ENCODE measurements at places on chromosomes 1 and 21.

DNA sequence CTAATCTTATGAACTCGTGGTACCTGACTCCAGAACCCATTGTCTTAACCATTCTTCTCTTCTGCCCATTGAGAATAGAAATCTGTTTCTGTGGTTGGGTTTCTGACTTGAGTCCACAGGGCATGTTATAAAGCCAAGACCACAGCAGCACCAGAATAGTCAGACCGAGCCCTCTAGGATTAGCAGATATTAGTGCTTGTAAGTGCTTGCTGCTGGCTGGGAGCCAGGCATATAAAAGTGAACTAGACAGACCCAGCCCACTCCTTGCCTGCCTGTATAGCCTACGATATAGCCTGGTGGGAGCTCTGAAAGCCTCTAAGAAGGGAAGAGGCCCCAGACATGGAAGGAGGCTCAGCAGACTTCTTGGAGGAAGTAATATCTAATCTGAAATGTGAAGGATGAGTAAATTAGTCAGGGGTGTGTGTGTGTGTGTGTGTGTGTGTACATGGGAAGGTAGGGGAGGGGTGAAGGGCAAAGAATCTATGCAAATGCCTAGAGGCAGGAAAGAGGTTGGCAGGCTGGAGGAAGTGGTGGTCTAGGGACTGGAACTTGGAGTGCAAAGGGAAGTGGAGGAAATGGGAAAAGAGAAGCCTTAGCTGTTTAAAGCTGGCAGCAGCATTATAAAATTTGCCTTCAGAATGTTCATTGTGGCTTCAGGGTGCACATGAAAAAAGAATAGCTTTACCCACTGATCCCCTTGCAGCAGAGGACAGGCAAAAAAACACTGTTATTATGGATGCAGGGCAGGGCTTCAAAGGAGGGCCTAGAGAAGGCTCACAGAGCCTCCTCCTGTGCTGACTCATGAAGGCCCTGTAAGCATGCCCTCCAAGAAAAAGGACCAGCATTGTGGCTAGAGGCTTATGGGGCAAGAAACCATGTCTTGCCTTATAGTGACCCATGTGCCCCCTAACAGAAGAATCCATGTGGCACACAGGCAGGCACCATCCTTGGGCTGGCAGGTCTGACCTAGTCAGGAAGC is 169.2 kb downstream of the LMX1A start:
- H3K27me3 ChIP-seq = no peaks in the 10 kb centered on the region
- no peaks in the 10 kb centered on the region for H3K36me3 ChIP-seq

DNA sequence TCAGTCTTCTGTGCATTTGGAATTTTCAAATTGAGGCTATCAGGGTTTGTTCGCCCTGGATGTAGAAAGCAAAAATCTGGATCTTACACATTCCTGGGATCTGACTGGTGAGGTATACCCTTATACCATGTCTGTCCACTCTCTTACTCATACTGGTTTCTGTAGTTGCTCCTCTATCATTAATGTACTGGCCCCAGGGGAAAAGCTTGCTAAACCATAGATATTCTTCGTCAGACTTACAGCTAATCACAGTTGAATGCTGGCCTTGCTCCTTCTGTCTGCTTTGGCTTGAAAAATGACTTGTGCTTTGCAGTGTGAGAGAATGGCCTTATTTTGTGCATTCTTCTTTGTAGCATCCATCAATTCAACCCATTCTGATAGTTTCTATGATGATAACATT is 30.5 kb downstream of the TBCE start:
- H3K27ac ChIP-seq = no peak overlapping the region
- no peak for DNase-seq
- no peak overlapping the region for H3K4me3 ChIP-seq
- no peaks in the 10 kb centered on the region for H3K4me1 ChIP-seq
- peaks cover 5% of the 10 kb centered on the region for H3K36me3 ChIP-seq

GRCh38 chr1:233738850-233739249 is 124.9 kb downstream of the KCNK1 start:
- H3K27ac ChIP-seq = no peak overlapping the region
- H3K27me3 ChIP-seq = no peaks in the 10 kb centered on the region
- no peak overlapping the region for H3K4me3 ChIP-seq

- H3K27me3 ChIP-seq = no peaks in the 10 kb centered on the region
- no peaks in the 10 kb centered on the region for H3K4me1 ChIP-seq
- no peak overlapping the region for H3K4me3 ChIP-seq
Measured at GRCh38 chr1:3641816-3642215, 8.1 kb downstream of the WRAP73 start.

GRCh38 chr1:191350938-191351337 is 807.3 kb upstream of the RGS18 start:
- no peaks in the 10 kb centered on the region for H3K27me3 ChIP-seq
- no peaks in the 10 kb centered on the region for H3K36me3 ChIP-seq
- no peak overlapping the region for H3K4me3 ChIP-seq
- DNase-seq = no peak
- no peaks in the 10 kb centered on the region for H3K4me1 ChIP-seq

DNA sequence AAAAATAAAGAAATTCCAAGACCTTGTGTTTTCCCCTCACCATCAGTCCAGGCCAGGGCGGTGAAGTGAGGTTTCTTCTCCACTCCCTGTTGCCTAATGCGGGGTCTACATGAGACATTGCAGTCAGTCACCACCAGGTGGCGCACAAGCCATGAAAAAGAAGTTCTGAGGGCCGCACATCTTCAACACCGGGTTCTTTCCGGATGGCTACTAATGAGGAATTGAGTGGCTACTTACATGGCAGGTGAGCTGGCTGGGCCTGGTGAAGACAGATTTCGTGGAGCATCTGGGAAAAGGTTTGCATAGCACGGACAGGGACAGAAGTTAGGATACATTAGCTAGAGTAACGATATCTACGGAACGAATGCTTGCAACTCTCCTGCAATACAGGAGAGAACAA is 15.8 kb upstream of the S100A11 start:
- H3K27me3 ChIP-seq = no peaks in the 10 kb centered on the region
- H3K36me3 ChIP-seq = no peaks in the 10 kb centered on the region
- peak; percentile 90 for DNase-seq
- no peak overlapping the region for H3K27ac ChIP-seq

DNA sequence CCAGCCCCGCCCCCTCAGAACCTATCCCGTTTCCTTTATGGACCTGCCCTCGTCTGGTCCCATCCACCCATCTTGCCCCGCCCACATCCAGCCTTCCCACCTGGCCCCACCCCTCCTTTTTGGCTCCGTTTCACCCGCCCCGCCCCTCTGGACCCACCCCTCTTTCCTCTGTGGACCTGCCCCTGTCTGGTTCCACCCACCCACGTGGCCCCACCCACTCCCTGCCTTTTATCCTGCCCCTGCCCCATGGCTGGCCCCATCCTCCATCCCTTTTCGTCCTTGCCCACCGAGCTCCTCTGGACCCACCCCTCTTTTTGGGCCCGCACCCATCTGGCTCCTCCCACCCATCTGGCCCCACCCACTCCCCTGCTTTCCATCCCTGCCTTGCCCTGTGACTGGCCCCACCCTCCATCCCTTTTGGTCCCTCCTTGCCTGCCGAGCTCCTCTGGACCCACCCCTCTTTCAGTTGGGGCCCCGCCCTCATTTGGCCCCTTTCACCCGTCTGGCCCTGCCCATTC is 177.3 kb downstream of the CAMTA1 start:
- H3K36me3 ChIP-seq = no peaks in the 10 kb centered on the region
- H3K27ac ChIP-seq = no peak overlapping the region
- H3K4me3 ChIP-seq = no peak overlapping the region
- peaks cover 24% of the 10 kb centered on the region for H3K4me1 ChIP-seq
- H3K27me3 ChIP-seq = peaks cover 70% of the 10 kb centered on the region
- DNase-seq = no peak

GRCh38 chr1:81834921-81835698 is 34.4 kb downstream of the ADGRL2 start:
- no peaks in the 10 kb centered on the region for H3K27me3 ChIP-seq
- no peaks in the 10 kb centered on the region for H3K36me3 ChIP-seq
- no peak overlapping the region for H3K4me3 ChIP-seq
- H3K27ac ChIP-seq = no peak overlapping the region

DNA sequence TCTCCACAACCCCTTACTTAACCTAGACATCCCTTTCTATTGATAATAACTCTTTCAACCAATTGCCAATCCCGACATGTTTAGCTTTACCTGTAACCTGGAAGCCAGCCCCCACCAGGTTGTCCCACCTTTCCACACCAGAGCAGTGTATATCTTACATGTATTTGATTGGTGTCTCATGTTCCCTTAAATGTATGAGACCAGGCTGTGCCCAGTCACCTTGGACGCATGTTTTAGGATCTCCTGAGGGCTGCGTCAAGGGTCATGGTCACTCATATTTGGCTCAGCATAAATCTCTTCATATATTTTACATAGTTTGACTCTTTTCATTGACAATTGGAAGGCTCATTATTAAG is 5.3 kb upstream of the SLC19A1 start:
- no peaks in the 10 kb centered on the region for H3K36me3 ChIP-seq
- no peaks in the 10 kb centered on the region for H3K27me3 ChIP-seq
- no peak overlapping the region for H3K27ac ChIP-seq

GRCh38 chr1:2642131-2642559 is 9.3 kb upstream of the MMEL1 start:
- no peaks in the 10 kb centered on the region for H3K4me1 ChIP-seq
- peak overlapping the region; percentile 75 for H3K27ac ChIP-seq
- H3K36me3 ChIP-seq = no peaks in the 10 kb centered on the region

DNA sequence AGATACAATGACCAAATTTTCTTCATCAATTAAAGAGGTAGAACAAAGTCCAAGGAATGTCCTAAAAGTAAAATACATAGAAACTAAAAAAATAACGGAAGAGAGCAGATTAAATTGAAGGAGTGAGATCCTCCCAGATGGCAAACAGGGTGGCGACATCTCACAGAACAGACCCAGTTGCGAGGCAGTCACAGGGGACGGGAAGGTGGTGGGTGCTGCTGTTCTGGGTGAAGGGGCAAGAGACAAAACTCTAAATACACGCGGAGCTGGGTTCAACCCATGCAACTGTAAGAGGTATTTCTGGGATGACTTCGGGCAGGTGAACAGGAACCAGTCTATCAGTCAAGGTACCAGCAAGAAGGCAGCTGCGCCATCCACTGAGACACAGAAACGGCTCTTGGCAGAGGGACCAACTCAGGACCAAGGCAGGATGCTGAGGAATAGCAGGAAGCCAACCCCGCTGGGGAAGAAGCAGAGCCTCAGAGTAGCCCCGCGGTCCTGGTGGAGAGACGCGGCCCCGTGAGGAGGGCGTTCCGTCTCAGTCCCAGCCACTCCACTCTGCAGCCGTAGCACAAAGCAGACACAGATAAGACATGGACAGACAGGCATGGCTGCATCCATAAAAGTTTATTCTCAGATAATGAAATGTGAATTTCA is 32.2 kb downstream of the WDR4 start:
- no peak overlapping the region for H3K4me3 ChIP-seq
- H3K36me3 ChIP-seq = peaks cover 61% of the 10 kb centered on the region
- H3K27me3 ChIP-seq = no peaks in the 10 kb centered on the region

DNA sequence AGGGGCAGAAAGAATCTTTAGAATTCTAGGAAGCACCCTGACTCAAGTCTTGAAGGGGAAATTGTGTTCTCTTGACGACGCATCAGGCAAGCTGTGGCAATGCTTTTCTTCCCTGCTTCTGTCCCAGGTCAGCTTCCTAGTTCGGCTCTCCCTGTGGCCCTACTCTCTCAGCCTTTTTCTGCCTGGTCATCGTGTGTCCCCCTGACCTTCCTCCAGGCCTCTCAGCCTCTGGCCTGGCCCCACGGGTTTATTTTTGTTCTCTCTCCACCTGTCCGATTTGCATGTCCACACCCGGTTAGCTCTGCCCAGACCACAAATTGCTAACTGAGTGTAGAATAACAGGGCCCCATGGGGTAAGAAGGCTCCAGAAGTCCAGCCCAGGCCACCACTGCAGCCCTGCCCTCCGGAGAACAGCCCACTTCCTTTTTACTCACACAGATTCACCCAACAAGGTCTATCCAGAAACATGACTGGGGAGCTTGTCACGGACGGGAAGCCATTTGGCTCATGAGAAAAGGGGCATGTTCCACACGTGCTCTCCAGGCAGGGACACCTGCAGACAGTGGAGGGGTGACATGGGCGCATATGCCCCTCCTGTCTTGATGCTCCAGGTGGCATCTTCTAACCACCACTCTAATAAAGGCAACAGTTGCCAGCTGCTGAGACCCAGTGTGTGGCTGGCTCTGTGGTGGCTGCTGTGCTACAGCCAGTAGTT is 9.8 kb downstream of the KCNN3 start:
- no peaks in the 10 kb centered on the region for H3K36me3 ChIP-seq
- no peak overlapping the region for H3K27ac ChIP-seq
- H3K27me3 ChIP-seq = no peaks in the 10 kb centered on the region
- DNase-seq = no peak
- no peaks in the 10 kb centered on the region for H3K4me1 ChIP-seq
- H3K4me3 ChIP-seq = no peak overlapping the region

DNA sequence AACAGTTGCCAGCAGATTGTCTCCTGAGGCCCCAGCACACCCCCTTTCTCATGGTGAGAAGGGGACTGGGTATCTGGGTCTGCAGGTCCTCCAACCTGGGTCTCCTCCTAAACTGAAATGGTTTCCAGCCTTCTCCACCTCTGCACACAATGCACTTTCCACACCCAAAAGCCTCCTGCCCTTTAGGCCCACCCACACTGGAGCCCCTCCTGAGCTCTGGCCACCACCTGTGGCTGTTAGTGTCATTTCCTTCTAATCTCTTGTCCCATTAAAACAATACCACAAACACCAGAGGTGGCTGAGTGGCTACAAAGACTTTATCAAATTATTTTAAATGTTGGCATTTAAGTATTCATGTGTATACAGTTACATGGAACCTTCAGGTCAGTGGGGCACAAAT is 11.5 kb downstream of the GPR3 start:
- no peak for DNase-seq
- peaks cover 24% of the 10 kb centered on the region for H3K36me3 ChIP-seq
- H3K27me3 ChIP-seq = no peaks in the 10 kb centered on the region
- H3K4me3 ChIP-seq = no peak overlapping the region
- peak overlapping the region; percentile 76 for H3K27ac ChIP-seq

GRCh38 chr1:216723274-216723780 is at the start of gene ESRRG:
ESRRG (minus strand) TSS chr1:216723429; CDS start chr1:216723299, 130 bp downstream.
- H3K4me1 ChIP-seq = peaks cover 16% of the 10 kb centered on the region
- no peaks in the 10 kb centered on the region for H3K36me3 ChIP-seq
- H3K27me3 ChIP-seq = peaks cover 23% of the 10 kb centered on the region
- H3K27ac ChIP-seq = no peak within 1 kb of the TSS
- no peak for DNase-seq

DNA sequence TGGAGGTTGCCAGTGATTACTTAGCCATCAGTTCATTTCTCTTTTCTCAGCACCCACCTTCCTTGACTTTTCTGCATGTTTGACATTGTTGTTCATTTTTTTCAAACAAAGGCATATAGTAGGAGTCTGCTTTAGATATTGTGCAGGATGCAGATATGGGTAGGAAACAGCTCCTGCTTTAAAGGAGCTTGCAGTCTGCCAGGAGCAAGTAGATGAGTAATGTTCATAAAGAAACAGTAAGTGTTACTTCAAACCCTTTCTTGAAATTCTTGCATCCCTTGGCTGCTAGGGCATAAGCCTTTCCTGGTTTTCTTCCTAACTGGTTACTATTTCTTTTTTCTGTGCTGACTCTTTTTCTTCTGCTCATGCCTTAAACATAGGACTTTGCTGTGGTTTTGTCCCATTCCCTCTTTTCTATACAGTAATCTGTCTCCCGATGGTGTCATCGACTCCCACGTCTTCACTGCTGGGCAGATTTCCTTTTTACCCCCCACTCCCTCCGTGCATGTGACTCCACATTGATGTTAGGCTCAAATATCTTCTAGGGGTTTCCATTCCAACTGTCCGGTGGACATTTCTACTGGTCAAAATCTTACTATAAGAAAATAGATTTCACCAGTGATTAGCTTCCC is 20.4 kb downstream of the PTGFRN start:
- no peaks in the 10 kb centered on the region for H3K36me3 ChIP-seq
- no peak overlapping the region for H3K27ac ChIP-seq
- no peak for DNase-seq
- H3K4me1 ChIP-seq = no peaks in the 10 kb centered on the region
- H3K4me3 ChIP-seq = no peak overlapping the region
- H3K27me3 ChIP-seq = no peaks in the 10 kb centered on the region

Data from tibial artery (tissue), 4 donors.